ENCODE measurements at places on chromosomes 16 and 17.

DNA sequence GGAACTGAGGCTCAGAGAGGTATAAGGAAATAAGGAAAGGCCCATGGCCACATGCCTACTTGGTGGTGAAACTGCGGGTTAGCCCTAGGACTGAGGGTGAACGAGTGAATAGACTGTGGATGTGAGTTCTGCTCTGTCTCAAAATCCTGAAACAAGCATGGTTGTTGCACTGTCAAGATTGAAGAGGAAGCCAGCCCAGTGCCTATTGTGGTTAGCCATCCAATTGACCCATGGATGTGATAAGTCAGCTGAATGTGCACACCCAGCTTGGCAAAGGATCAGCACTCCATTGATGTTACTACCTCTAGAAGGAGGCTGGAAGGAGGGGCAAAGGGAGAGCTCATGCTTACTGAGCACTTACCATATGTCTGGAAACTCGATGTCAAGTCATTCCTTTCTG is 4.5 kb downstream of the TMEM114 start:
- no peak for DNase-seq

DNA sequence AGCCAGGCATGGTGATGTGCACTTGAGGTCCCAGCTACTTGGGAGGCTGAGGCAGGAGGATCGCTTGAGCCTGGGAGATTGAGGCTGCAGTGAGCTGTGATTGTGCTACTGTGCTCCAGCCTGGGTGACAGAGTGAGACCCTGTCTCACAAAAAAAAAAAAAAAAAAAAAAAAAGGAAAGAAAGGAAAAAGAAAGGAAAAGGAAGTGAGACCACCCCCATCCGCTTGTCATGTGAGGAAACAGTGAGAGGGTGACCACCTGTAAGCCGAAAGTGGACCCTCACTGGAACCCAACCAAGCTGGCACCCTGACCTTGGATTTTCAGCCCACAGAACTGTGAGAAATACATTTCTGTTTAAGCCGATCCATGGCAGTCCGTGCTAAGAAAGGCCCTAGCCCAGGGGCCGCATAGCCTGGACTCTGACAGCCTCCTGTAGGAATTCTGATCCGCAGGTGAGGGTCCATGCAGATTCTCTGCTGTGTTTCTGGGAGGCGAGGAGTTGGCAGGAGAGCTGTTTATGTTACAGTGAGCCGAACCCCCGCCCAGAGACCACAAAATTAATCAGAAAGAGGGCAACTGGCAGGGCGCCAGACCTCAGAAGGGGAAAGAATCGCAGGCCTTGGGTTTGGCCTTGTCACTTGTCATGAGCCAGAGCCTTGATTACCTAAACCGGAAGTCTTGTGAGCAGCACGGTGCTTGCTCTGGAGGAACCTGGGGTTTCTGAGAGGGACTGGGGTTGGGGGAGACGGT is 945 bp downstream of the SGSH start:
- peak; percentile 64 for DNase-seq

DNA sequence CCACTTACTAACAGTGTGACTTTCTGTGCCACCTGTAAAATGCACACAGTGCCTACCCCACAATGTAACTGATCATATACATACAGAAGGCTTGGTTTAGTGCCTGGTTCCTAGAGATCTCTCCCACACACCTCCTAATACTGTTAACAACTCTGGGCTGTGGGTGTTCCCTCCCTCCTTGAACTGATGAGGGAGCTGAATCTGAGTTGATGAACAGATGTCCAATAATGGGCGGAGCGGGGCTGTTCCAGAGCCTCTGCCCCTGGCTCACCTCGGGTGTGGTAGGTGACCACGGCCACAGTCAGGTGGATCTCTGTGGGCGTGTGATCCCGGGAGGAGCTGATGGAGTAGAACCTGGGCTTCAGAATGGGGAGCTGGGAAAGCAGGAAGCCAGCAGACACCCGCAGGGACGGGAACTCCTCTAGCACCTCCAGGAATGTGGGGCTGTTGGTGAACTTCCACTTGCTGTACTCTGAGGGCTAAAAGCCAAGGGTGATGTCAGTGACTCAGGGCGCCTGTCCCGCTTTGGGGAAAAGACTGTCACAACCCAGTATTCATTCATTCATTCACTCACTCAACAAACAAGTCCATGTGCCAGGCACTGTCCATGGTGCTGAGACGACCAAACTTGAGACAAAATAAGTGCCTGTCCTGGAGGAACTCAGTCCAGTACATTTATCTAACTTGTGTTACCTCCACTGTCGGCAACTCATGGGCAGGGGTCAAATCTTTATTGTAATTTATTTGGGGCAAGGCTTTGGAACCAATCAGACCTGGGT is 37.6 kb downstream of the NOS2 start:
- peak; percentile 52 for DNase-seq

- peak; percentile 45 for DNase-seq
Observed at GRCh38 chr17:17994271-17995069, 21.8 kb downstream of the DRC3 start.

GRCh38 chr16:2671741-2672140 is 10.6 kb upstream of the KCTD5 start:
- DNase-seq: no peak

DNA sequence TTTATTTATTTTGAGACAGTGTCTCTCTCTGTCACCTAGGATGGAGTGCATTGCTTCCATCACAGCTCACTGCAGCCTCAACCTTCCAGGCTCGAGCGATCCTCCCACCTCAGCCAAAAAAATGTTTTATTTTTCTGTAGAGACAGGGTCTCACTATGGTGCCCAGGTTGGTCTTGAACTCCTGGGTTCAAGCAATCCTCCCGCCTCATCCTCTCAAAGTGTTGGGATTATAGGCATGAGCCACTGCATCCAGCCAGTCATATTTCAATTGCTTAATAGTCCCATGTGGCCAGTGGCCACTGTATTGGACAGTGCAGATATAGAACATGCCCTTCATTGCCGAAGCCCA is 15.3 kb downstream of the TMC7 start:
- no peak for DNase-seq

DNA sequence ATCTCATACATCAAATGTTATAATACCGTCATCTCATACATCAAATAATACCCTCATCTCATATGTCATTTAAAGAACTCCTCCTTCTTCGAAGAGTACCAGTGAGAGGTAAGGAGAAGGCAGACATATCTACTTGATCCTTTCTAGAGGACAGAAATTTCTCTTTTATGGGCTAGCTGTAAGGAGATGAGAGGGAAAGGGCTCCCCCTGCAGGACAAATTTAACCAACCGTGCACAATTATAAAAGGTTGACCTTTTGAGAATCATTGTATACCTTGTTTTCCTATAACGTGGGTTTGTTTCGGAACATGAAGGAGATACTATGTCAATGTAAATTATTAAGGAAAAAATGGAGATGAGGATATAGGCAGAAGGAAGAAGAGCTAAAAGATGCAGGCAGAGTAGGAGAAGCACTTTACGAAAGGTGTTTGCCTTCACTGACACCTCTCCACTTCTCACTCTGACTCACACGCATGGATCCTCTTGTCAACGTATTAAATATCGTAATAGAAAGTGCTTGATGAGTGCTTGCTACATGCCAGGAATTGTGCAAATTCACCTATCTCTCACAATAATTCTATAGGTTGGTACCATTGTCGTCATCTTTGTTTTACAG is 465.9 kb upstream of the ERCC4 start:
- DNase-seq: no peak

DNA sequence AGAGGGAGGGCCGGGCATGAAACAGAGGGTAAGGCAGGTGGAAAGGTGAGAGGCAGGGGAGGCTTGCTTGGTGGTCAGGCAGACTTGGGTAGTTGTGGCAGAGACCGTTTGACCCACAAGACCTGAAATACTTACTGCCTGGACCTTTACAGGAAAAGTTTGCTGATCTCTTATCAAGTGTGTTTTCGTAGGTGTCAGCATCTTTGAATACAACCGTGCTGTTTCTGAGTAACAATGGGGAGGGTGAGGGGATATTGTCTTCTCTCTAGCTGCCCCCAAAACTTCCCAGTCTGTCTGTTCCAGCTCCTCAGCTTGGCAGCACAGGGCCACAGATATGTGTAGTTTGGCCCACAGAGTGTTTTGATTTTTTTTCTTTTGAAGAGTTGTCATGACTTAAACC is 212.5 kb upstream of the MPHOSPH6 start:
- DNase-seq: no peak

DNA sequence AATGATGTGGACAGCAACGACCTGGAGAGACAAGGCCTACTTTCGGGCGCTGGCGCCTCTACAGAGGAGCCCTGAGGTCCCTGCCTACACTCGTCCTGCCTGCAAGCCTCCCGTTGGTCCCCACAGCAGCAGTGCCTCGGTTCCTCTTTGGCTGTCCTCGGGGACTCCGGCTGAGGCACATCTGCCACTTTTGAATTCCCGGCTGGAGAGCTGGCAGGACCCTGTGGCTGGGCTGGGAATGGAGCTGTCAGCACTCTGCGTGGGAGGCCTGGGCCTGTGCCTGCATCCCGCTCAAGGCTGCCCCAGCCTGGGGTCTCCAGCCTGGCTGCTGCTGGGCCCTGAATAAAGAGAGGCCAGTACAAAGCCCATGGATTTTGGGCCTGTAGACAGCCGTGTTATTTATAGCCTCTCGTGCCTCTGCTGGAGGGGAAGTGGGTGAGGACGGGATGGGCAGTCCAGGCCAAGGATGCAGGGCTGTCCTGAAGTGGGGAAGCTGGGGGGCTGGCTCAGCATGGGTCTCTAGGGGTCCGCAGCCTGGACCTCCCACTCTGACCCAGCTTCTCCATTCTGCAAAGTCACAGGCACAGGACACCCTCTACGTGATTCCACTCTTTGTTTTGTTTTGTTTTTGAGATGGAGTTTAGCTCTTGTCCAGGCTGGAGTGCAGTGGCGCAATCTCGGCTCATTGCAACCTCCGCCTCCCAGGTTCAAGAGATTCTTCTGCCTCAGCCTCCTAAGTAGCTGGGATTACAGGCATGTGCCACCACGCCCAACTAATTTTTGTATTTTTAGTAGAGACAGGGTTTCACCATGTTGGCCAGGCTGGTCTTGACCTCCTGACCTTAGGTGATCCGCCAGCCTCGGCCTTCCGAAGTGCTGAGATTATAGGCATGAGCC is 10.6 kb upstream of the SPNS2 start:
- DNase-seq: no peak

DNA sequence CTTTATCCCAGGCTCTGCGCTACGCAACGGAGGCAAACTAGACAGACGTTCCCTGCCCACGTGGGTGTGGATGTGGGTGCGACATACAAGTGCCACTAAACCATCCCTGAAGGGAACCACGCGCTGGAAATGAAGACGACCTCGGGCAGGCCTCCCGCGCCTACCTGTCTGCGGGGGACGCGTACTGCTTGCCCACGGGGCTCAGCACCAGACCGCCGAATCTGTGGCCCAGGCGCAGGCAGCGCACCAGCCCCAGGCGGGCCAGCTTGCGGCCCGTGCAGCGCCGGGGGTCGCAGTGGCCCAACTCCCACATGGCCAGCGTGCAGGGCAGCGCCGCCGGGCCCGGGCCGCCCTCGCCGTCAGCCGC is 480 bp downstream of the TSR3 start:
- no peak for DNase-seq

GRCh38 chr16:31402687-31403086 is 9.6 kb downstream of the ITGAD start:
- peak; percentile 14 for DNase-seq

DNA sequence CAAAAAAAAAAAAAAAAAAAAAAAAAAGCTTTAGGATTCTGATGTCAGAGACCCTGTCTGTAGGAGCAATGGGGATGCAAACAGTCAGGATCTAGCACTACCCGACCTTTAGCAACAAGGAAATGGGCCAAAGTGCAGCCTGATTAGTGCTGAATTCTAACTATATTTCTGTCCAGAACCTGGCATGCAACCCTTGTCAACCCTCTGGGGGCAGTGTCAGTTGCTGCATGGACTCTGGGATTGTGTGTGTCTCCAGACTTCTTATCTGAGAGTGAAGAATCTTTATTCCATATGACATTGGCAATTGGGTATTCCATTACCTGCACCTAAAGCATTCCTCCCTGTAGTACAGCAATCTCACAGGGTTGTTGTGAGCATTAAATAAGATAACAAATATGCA is 120.3 kb upstream of the CRHR1 start:
- DNase-seq: no peak

DNA sequence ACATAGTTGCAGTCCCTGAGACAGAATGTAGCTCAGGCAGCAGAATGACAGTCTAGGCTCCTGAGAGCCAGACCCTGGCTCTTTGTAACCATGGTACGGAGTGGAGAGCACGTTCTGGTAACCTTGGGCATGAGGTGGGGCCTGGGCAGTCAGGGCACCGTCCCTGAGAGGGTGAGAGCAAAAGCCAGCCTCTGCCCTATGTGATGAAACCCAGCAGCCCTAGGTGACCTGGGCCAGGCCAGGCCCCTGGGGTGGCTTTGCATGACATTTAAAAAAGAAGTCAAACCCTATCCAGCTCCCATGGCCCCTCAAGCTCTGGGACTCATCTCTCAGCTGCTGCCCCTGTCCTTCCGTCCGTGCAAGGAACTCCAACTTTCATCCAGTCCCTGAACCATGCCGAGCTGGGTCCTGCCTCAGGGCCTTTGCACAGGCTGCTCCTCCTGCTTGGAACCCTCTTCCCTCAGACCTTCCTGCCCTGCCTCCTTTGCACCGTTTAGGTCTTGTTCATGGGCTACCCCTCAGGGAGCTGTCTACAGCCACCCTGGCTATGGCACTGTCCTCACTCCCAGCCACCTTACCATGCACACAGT is 188.6 kb downstream of the NTN1 start:
- no peak for DNase-seq

DNA sequence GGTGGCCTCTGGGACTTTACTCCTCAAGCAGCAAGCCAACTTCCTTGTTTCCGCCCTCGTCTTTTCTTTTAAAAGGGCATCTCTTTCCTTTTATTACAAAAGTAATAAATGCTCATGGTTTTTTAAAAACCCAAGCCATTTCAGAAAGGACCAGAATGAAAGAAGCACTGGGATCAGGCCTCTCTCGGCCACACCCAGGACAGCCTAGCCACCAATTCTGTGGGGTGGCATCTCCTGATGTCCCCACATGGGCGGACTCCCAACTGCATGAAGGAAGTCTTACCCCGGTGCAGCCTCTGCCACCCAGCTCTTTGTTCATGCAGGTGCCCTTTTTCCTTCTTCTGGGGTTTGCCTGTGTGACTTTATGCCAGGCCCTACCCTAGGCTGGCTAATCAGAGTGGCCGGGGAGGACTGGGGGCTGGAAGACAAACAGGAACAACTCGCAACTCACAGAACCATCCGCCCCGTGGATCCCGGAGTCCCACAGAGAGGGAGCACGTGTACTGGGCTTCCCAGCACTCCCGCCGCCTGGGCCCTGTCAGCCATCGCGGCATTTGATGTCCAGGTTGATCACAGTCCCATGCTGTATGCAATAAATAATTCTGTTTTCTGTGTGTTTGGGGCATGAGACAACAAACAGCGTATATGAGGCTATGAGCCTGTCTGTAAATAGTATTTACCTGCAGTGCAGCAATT is 2.6 kb upstream of the RASD1 start:
- DNase-seq: no peak

- no peak for DNase-seq
Observed at GRCh38 chr17:72717276-72717675, 375.2 kb downstream of the SLC39A11 start.

- DNase-seq: no peak
Observed at GRCh38 chr16:11510178-11510973, 76.3 kb downstream of the LITAF start.

GRCh38 chr16:9836118-9836736 is 346.0 kb downstream of the GRIN2A start:
- peak; percentile 7 for DNase-seq

GRCh38 chr17:50420419-50421112 is 5.5 kb upstream of the ACSF2 start:
- peak; percentile 22 for DNase-seq

GRCh38 chr17:2053380-2054261 is 1.3 kb upstream of the HIC1 start:
- peak; percentile 78 for DNase-seq

- no peak for DNase-seq
Observed at GRCh38 chr16:48280546-48280945, 33.2 kb upstream of the ABCC11 start.

- no peak for DNase-seq
Observed at GRCh38 chr16:14502256-14502875, 127.7 kb downstream of the PARN start.
